ENCODE measurements at places on chromosomes 1 and 21. TPM values are rescaled to one million over a fixed set of nuclear protein-coding genes. Genes with fewer than 3 reads are reported as not detected.

DNA sequence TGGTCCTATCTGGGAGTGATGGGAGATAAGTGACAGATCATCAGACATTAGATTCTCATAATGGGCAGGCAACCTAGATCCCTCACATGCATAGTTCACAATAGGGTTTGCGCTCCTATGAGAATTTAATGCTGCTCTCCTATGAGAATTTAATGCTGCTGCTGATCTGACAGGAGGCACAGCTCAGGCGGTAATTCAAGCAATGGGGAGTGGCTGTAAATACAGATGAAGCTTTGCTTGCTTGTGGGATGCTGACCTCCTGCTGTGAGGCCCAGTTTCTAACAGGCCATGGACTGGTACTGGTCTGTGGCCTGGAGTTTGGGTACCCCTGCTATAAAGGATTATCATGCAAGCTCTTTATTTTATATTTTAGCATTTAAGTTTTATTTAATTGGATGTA lies 72.0 kb downstream of the ZMYM4 start:
- no peak for DNase-seq

DNA sequence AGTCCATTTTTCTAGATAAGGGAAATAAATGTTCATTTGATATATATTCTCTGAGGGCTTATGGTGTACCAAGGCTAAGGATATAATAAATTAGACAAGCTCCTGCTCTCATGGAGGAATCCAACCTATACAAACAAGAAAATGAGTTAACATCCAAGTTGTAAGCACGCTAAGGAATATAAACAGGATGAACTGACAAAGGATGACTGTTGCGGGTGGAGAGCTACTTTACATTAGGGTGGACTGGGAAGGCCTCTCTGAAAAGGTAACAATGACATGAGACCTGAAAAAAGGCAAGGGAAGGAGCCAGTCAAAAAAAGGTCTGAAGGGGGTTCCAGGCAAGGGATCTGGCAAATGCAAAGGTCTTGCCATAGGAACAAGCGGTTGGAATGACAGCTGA lies 3.1 kb downstream of the BCAR3 start:
- no peak for DNase-seq

GRCh38 chr1:60374537-60374936 lies 301.0 kb upstream of the C1orf87 start:
- no peak for DNase-seq

GRCh38 chr1:19333587-19334354 lies 21.6 kb downstream of the SLC66A1 start:
- no peak for DNase-seq

DNA sequence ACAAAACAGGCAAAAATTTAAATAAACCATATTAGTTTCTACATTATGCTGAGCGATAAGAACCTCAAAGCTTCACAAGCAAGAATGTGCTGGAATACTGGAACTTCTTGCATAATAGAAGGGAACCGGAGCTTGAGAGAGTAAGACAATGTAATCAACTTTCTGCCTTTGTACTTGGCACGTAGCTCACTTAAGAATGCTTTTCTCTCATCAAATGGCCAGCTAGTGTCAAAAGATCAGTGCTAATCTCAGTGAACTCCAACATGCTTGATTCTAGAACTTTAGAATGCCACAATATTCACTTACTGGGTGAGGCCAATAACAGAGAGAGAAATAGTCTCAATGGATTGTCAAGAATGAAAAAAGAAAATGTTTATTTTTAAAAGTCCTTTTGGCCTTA lies 486.1 kb upstream of the LRRC7 start:
- no peak for DNase-seq

GRCh38 chr1:183893561-183894289 lies 88.8 kb downstream of the RGL1 start:
- DNase-seq, result no peak

DNA sequence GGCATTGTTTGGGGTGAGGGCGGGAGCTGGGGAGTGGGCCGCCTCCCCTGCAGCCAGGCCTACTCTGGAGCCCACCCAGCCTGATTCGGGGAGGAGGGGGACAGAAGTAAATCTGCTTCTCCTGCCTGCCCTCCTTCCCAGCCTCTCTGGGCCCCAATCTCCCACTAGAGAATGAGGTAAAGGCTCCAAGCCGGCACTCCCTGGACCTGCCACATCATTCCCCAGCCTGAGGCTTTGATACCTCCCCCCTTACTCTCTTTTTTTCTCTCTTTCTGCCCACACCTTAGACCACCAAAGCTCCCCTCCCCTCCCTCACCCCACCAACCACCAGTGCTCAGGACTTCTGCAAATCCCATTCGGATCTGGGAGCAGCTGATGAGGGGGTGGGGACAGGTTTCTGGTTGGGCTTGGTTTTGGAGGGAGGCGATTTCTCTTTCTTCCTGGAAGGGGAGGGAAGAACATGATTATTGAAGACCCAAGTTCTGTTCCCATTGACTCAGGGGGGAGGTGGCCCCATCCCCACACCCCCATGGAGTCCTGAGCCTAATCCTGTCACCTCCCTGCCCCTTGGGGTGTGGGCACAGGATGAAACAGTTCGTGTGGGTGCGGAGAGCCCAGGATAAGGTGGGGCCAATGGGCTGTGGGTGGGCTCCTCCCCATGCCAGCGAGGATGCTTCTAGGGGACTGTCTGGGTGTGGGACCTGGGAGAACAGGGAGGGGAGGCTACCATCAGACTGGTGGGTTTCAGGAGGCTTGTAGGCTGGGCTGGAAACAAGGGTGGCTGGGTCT lies 1.3 kb downstream of the MAP7D1 start:
- no peak for DNase-seq

- no peak for DNase-seq
Observed at GRCh38 chr1:21664806-21665588, 4.2 kb downstream of the RAP1GAP start.

- peak; percentile 25 for DNase-seq
Observed at GRCh38 chr1:111032295-111032897, 68.7 kb upstream of the LRIF1 start.

GRCh38 chr21:42426424-42426823 lies 22.7 kb downstream of the UBASH3A start:
- no peak for DNase-seq

DNA sequence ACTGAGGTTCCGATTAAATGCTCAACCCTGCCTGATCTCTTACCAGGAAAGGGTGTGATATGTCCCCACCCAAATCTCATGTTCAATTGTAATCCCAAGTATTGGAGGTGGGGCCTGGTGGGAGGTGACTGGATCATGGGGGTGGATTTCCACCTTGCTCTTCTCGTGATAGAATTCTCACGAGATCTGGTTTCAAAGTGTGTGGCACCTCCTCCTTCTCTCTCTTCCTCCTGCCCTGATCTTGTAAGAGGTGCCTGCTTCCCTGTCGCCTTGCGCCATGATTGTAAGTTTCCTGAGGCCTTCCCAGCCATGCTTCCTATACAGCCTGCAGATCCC lies 34.9 kb downstream of the RSPH1 start:
- DNase-seq, result no peak

The ACKR1 gene
- 0.98 TPM for total RNA-seq

The ADAMTS1 gene
- 35.9 TPM for total RNA-seq

The OR2AK2 gene
- total RNA-seq, result not detected

The CACNA1E gene
- total RNA-seq, result 1.5 TPM
